ENCODE measurements at places on chromosomes 4 and X. TPM values are rescaled to one million over a fixed set of nuclear protein-coding genes. Genes with fewer than 3 reads are reported as not detected.

DNA sequence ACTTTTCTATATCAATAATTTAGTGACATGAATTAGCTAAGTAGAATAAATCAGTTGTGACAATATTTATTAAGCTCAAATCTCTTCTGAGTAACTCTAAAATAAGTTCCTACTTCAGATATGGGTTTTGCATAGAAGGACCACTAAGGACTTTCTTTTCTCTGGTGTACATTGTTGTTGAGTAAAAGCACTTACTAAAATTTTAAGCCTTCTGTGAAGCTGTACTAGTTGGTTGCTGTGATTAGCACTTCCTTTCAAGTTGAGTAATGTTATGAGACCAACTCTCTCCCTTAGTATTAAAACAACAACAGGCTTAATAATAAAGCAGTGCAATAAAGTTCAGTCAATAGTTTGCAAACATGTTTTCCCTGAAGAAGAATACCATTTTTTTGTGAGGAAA is 667.4 kb upstream of the NDST4 start:
- no peak for DNase-seq

DNA sequence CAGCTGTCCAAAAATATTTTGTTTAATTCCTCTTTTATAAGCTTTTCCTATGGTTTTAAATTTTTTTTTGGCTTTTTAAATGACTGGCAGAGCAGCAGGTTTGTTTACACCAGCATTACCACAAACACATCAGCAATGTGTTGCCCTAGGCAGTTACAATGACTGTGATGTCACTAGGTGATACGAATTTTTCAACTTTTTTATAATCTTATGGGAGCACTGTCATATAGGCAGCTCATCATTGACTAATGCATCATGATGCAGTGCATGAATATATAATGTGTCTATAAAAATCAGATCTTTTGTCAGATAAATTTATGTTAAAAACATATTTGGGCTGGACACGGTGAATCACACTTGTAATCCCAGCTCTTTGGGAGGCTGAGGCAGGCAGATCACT is 231.6 kb upstream of the SLIT2 start:
- no peak for DNase-seq

XAGE1B gene
- not detected for total RNA-seq

TLR3 gene
- total RNA-seq, result 2.4 TPM

GRCh38 chrX:37603938-37604409 is 32.5 kb downstream of the LANCL3 start:
- DNase-seq, result no peak

GRCh38 chr4:63921561-63921960 is 487.7 kb downstream of the TECRL start:
- DNase-seq, result no peak
